ENCODE measurements at places on chromosomes 12 and 14.
A peak's percentile ranks its signal among the peaks of the same experiment; 100 is the strongest.

GRCh38 chr12:2240984-2241383 is 188.2 kb downstream of the CACNA1C start:
- no peak for DNase-seq

GRCh38 chr12:48717252-48717695 is 767 bp upstream of the CCNT1 start:
- DNase-seq: peak; percentile 41

- peak; percentile 60 for DNase-seq
Measured at GRCh38 chr14:43894534-43894933, 612.5 kb downstream of the FSCB start.

- DNase-seq: no peak
Measured at GRCh38 chr12:9037431-9037830, 48.1 kb downstream of the KLRG1 start.

DNA sequence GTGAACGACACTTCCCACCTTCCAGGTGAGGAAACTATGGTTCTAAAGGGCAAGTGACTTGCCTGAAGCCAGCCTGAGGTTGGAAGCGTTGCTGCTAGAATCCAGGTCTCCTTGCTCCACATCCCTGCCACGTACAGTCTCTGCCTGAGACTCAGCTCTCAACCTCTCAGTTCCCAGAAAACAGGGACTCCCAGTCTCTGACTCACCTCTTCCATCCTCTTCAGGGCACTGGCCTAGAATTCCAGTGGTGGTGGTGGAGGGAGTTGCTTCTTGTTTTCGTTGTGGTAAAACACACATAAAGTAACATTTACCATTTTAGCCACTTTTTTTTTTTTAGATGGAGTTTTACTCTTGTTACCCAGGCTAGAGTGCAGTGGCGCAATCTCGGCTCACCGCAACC is 7.3 kb downstream of the GPR68 start:
- DNase-seq: no peak

- no peak for DNase-seq
Measured at GRCh38 chr14:55912344-55912743, 205.9 kb upstream of the PELI2 start.

GRCh38 chr14:69573831-69574262 is 824 bp downstream of the CCDC177 start:
- peak; percentile 93 for DNase-seq

DNA sequence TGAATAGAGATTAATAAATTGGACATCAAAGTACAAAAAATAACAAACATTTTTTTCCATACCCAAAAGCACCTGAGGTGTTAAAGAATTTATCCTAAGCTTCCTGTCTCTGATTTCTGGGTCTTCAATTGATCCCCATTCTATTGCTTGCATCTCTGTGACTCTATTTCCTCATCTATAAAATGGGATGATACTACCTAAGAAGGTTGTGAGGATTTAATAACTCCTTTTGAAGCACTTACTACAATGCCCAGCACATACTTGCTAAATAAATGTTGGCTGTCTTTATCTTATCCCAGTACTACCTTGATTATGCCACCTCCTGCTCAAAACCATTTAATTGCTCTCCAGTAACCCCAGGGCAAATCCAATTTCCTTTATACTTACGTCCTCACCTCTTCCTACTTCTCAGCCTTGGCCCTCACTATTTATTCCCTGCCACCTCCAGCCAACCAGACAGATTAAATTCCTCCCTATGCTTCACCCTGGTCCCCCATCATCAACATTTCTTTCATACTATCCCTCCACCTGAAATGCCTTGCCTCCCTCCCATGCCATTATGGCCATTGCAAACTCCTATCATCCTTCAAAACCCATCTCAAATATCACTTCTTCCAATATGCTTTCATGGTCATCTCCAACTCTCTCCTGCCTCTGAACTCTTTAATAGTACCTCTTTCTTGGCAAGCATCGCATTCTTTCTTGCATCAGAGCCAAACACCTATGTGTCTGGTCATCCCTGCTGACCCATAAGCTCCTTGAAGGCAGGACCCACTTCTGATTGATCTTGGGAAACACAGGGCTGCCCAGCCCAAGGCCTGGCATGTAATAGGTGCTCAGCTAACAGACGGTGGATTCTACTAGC is 7.9 kb upstream of the ASIC1 start:
- peak; percentile 51 for DNase-seq

DNA sequence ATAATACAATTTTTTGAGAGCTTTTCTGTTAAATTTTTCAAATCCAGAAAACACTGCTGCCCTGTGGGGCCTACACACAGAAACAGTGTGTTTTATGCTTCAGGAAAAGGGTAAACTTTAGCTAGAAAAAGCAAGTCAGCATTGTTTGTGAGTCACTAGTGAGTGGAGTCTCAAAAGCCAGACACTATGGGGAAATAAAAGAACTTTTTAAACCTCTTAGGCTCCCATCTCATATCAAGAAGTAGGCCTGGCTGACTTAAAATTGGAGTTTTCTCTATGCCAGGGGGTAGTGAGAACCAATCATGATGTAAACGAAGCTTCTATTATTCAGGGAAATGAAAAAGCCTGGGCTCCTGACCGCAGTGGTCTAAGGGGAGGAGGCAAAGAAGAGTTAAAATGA is 12.6 kb downstream of the GPR65 start:
- no peak for DNase-seq

DNA sequence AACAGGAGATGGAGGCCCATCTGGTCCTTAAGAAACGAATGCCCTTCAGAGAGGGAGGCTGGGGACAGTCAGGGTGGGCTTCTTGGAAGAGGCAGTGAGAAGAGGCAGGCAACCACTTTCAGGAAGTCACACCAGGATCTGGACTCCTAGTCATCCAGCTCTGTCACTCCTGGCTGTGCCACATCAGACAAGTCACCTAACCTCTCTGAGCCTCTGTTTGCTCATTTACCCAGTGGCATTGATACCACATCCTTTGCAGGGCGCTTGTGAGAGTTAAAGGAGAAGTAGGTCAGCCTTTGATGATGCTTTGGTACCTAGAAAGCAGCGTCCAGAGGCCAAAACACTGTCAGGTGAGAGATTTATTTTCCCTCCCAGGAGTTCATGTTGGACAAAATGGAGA is 11.1 kb downstream of the CCDC197 start:
- DNase-seq: no peak

DNA sequence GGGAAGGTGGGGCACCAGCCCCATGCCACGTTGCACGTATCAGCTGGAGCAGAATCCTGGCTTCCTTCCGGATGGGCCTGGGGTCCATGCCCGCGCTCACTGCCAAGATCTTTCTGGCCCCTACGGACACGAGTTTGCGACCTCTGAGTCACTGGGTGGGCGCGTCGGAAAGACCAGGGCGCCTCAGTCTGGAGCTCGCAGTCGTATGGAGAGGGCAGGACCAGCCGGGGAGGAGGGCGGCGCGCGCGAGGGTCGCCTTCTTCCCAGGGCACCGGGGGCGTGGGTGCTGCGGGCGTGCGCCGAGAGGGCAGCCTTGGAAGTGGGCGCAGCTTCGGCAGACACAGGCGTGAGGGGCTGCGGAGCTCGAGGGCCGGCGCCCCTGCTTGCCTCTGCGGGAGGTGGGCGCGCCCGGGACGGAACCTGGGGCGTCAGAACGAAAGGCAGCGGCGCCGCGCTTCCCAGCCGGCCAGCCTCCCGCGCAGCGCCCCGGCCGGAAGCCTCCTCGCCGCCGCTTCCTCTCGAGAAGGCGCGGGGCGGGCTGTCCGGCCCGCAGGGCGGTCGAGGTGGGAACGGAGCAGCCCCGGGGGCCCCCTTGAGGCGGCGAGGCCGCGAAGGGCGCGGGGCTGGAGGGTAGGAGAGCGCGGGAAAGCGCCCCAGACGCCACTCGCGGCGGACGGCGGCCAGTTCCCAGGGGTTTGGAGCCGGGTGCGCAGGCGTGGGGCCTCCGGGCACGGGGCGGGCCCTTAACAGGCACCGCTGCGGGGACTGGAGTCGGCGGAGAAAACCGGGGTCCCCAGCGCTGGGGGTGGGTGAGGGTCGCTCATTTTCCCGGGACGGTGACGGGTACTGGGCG is at the start of gene ARL6IP4:
ARL6IP4 (plus strand) TSS at position 499 of the 853 bp plus-strand sequence. CDS start 459 bp downstream, outside the sequence.
- peak; percentile 85 for DNase-seq

GRCh38 chr12:132108211-132108832 is 35.8 kb downstream of the DDX51 start:
- DNase-seq: no peak

DNA sequence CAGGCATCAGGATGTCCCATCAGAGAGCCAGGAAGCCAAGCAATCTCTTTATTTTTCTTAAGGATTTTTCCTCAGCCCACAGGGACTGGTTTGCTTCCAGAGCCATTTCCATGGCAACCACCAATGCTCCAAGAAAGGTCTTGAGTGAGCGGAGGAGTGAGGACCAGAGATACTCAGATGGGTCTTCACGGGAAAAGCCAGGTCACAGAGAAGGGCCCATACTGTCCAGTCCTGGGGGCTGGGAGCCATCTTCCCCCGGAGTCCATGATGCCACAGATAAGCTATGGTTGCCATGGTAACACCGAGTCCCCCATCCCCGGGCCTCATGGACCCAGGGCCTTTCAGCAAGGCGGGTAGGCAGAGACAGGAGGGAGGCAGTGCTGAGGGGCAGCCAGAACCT is 28.6 kb downstream of the CMKLR1 start:
- no peak for DNase-seq

DNA sequence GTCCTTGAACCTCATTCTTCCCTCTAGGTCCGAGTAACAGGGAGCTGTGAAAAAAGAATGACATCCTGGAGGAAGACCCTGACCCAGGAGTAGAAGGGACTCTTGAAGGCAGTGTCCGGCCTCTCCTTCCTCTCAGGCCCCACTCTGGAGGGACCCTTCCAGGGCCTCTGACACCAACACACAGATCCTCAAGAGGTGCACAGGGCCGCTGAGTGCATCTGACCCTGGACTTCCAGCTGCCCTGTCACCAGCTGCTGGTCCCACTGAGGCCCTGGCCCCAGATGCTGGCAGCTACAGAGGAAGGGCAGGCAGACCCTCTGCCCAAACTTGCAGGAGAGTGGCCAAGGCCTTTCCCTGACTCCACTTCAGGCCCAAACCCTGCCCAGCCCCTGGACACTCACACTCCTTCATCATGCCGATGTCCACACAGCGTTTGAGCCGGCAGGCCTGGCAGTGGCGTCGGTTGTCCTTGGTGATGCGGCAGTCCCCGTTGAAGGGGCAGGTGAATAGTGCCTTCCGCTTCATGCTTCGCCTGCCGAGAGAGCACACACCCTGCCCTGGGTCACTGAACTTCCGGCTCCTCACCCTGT is 40.1 kb downstream of the VDR start:
- no peak for DNase-seq

DNA sequence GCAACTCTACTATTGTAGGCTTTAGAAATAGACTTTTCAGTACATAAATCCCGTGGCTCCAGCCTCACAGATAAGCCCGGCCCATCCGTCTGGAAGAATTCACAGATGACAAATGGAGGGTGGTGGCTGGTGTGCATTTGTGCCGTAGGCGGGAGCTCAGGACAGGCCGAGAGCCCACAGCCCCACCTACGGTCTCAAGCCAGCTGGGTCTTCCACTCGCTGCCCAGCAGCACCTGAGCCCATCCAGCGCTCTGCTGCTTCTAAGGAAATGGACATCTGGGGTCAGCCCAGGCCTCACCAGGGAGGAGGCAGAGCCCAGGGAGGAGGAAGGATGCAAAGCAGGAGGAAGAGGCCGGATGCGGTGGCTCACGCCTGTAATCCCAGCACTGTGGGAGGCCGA is 72.8 kb downstream of the KIF26A start:
- peak; percentile 31 for DNase-seq

- DNase-seq: no peak
Measured at GRCh38 chr12:4119157-4119761, 154.3 kb upstream of the CCND2 start.

- no peak for DNase-seq
Measured at GRCh38 chr14:72049462-72049861, 117.2 kb downstream of the RGS6 start.

DNA sequence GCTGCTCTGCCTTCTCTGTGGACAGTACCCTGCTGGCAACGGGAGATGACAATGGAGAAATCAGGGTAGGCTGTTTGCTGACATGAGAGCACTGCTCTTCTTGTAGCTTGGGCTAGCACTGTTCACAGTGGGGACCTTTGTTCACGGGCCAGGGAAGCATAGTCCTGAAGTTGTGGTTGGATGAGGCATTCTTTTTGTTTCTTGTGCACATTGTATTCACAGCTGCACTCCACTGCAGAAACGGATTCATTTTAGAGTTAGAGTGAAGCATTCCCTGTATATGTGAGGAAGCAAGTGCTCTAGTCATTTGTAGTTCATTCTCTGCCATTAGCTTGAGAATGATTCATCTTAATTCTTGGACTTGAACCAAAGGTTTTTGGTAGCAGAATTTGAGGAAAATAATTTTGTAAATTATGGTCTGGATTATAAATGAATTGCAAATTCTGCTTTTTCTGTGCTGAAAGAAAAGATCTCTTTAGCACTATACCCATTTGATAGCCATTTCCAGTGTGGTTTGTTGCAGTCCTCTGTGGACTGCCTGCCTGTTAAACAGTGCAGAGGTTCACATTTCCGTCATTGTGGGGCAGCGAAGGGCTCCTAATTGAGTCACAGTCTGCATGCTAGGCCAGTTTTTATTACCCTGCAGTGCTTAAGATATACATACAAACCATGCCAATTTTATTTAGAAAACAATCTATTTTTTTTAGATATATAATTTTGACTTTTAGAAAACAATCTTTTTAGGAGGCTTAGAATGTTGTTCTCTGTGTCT is 80.6 kb downstream of the APAF1 start:
- DNase-seq: peak; percentile 74

GRCh38 chr12:52322069-52322468 is 871 bp upstream of the KRT83 start:
- DNase-seq: no peak

- peak; percentile 75 for DNase-seq
Measured at GRCh38 chr12:124273630-124274029, 21.3 kb upstream of the RFLNA start.

DNA sequence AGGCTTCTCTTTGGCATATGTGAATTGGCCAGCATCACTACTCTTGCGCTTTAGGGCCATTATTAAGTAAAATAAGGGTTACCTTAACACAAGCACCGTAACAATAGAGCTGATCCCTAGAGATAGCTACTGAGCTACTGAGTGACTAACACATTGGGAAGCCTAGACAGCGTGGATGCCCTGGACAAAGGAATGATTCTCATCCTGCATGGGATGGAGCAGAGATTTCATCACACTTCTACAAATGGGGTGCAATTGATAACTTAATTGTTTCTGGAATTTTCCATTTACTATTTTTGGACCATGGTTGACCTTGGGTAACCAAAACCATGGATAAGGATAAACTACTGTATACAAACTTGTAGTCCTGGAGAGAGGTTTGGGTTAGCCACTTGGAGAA is 57.1 kb downstream of the FBXO34 start:
- peak; percentile 67 for DNase-seq

DNA sequence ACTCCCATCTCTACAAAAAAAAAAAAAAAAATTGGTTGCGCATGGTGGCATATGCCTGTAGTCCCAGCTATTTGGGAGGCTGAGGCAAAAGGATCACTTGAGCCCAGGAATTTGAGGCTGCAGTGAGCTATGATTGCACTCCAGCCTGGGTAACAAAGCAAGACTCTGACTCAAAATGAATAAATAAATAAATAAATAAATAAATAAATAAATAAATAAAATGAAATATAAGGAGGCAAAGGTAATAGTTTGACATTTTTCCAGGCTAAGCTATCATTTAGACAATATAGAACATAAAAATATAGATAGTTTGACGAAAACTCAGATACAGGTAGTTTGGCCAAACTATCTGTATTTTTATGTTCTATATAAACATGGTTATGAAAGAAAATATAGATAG is 40.5 kb downstream of the ZCRB1 start:
- no peak for DNase-seq

GRCh38 chr14:77102154-77102553 is 4.1 kb downstream of the CIPC start:
- no peak for DNase-seq

GRCh38 chr12:6603095-6603567 is 4.0 kb downstream of the CHD4 start:
- DNase-seq: peak; percentile 86

Measured in NCI-H69 (cell line).